Spleen (tissue), 13 donors: ENCODE measurements at places on chromosomes 1 and 21. TPM values are rescaled to one million over a fixed set of nuclear protein-coding genes. Genes with fewer than 3 reads are reported as not detected.

Gene TIE1
- 81.8 TPM for total RNA-seq

GRCh38 chr1:7295946-7296345 lies 475.1 kb upstream of the VAMP3 start:
- no peak for DNase-seq

Gene SPRR2G
- not detected for total RNA-seq

Gene AGBL4
- 0.34 TPM for total RNA-seq

Gene SLC45A1
- total RNA-seq, result 3.2 TPM

- DNase-seq, result no peak
These were observed 15.5 kb upstream of the PPP1R15B start for GRCh38 chr1:204426971-204427701.
